ENCODE measurements at places on chromosomes 6 and 20. TPM values are rescaled to one million over a fixed set of nuclear protein-coding genes. Genes with fewer than 3 reads are reported as not detected.

The RPS21 gene
- 1,935 TPM for total RNA-seq

The SLC35A1 gene
- 13.3 TPM for total RNA-seq

The TFAP2C gene
- total RNA-seq: 20.6 TPM

The MAFB gene
- 80.5 TPM for total RNA-seq

The CRIP3 gene
- total RNA-seq: not detected

GRCh38 chr6:34745277-34746103 is 11.8 kb upstream of the SNRPC start:
- DNase-seq: no peak

GRCh38 chr6:124022641-124023040 is 219.0 kb downstream of the NKAIN2 start:
- DNase-seq: no peak

DNA sequence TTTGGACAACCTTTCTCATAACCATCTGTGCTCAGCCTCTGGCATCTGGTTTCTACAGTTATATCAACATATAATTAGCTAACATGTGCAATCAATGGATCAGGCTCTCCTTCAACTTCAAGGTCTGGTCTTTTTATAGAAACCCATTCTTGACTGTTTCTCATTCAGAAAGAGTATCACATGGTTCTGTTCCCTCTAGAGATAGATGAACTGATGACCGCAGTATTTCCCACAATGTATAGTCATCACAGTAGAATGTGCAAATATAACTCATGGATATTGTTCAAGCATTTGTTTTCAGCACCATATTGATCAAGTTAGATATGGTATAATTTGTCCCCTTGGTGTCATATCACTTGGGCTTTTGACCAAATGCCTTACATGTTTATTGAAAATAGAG is 656.2 kb downstream of the FRK start:
- DNase-seq: no peak

DNA sequence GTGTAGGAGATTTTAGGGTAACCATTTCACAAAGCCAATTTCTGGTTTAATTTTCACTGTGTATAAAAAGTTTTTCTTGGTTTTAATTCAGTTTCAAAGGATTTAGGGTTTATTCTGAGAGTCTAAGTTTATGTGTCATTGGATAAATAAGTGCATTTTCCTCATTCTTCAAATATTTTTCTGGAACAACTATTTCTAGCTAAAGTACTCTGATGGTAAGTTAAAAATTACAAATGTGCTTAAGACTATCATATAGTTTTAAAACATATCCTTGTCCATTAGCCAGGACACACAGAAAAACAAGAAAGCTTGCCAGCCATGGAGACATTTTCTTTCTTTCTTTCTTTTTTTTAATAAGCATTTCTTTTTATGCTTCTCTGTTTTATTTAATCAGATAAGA is 333.0 kb downstream of the RFPL4B start:
- no peak for DNase-seq

- no peak for DNase-seq
Measured at GRCh38 chr20:15107931-15108330, 770.5 kb upstream of the FLRT3 start.

GRCh38 chr20:49612127-49612738 is 44.3 kb upstream of the PTGIS start:
- DNase-seq: no peak

DNA sequence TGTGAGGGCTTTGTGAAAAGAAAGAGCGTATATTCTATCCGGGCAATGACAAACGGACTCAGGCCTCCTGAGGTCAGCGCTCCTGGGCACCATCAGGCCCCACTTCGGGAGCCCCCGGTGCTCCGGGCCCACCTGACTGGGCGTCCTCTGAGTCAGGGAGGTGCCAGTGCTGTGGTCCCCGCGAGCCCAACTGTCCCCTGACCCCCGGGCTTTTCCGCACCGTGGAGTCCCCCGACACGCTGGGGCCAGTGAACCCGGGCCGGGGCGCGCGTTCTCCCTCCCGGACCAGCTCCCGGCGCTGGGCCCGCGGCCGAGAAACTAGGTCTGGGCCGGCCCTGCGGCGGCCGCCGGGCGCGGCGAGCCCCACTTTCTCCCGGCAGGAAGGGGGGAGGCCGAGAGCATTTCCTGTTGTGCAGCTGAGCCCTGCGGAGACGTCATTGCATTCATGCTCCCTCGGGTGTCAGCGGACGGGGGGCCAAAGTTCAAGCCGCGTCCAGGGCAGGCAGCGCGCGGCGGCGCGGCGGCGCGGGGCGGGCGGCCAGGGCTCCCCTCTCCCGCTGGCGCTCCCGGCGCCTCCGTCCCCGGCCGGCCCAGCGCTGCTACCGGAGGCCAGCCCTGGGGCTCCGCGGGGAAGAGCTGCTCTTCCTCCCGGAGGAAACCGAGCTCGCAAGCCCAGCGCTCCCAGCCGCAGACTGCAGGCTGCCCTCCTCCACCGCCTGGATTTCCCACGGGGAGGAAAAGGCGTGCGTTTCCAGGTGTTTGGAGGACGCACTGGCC is 18.3 kb downstream of the HIVEP2 start:
- DNase-seq: no peak

- DNase-seq: no peak
Measured at GRCh38 chr6:130390890-130391289, 25.1 kb downstream of the TMEM200A start.

DNA sequence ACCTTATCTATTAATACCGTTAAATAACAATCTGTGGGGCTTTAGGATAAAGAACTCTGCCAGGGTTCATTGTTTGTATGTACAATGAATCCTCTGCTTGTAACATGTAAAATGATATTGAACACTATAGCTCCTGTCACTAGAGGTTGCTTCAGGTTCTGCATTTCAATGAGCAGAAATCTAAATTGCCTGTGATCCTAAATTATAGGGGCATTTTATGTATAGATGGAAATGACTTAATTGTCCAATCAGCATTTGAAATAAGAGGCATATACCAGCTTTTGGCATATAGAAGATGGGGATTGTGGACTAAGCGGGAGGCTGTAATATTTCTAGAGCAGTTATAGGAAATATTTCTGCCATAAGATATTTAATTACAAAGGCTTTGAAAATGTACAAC is 2.0 kb downstream of the NCOA3 start:
- DNase-seq: no peak

DNA sequence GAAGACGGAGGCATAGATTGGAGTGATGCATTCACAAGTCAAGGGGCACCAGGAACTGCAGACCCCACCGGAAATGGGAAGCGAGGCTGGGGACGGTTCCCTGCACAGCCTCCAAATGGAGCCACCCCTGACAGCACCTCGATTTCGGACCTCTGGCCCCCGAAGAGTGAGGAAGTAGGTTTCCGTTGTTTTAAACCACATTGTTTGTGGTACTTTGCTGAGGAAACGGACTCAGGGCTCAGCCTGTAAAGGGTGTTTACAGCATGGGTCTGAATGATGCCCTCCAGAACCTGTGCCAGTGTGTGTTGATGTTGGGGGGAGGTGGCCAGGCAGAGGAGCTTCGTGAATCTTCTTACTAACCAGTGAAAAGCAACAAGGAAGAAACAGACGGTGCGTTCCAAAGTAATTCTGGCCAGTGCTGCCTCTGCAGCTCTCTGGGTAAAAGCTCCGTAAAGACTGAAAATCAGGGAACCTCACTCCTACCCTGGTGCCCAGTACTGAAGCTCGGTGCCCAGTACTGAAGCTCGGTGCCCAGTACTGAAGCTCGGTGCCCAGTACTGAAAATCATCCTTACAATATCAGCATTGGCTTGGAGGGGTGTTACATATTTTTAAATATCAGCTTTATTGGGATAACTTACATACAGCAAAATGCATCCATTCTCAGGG is 30.1 kb upstream of the CCR6 start:
- no peak for DNase-seq
